Amniotic epithelial cell (primary cell): ENCODE measurements at places on chromosomes 11 and 22.

GRCh38 chr11:95816037-95816436 is 25.7 kb downstream of the CEP57 start:
- no peak for DNase-seq

DNA sequence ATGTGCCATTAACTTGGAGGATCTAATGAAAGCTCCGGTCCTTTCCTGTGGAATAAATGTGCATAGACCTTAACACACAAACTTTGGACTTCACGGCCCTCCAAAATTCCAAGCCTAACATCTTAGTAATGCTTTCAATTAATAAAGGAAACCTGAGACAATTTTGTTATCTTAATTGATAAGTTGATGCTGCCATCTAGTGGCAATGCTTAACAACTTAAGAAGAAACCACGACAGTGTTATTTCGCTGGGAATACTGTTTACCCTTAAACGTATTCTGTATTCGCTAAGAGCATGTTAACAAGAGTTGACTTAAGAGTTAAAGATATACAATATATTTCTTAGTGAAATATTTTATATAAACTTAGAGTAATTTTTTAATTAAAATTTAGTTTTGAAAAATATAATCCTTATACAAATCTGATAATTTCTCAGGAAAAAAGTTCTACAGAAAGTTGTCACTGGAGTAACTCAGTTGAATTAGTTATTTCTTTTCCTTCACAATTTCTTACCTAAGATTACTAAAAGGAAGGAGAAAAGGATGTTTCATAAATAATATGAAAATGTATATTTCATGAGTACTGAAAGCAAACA is 35.0 kb upstream of the OR9G4 start:
- peak; percentile 47 for DNase-seq

DNA sequence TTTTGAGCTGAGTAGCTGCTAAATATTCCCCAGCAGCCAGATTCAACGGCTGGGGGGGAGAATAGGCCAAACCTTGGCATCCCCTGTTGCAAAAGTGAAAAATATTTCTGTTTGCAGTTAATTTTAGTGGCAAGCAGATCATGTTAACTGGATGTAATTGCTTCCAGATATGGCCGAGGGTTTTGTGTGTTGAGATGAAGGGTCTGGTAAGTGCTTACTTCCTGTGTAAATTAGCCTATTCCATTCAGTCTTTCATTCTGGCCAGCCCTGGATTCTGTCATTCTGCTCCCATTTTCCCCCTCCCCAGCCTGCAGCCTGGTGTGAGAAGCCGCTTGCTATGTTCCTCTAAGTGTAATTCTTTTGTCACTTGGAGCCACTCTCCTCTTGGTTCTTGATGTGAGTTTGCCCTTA is 17.4 kb downstream of the ZBTB16 start:
- no peak for DNase-seq

- peak; percentile 42 for DNase-seq
Observed at GRCh38 chr11:83042964-83043711, 28.6 kb downstream of the RAB30 start.

- DNase-seq: no peak
Observed at GRCh38 chr22:35253946-35254345, 3.3 kb upstream of the HMGXB4 start.

- no peak for DNase-seq
Observed at GRCh38 chr11:134332189-134332631, 422 bp downstream of the GLB1L2 start.

- DNase-seq: no peak
Observed at GRCh38 chr11:70487756-70488155, 89.4 kb downstream of the CTTN start.

GRCh38 chr22:23070418-23071229 is at the start of gene GNAZ:
TSS of gene GNAZ (plus strand) at chr22:23070519. CDS start at chr22:23095696, 25,177 bp downstream.
- DNase-seq: peak; percentile 3

DNA sequence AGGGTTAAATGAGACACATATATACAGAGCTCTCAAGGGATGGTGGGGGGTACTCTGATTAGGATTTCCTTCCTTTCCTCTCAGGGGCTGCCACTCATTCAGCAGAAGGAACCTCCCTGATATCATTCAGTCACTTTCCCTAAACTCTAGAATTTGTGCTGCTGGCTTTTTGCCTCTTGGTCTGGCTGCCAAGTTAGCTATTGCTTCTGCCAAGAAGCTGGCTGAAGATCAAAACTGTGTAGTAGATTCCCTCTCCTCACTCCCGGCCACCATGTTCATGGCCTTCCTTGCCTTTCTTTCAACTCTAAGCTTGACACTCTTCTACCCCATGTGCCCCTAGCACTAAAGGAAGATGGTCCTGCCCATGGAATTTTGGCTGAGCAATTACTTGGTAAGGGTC is 18.7 kb downstream of the SLC6A5 start:
- no peak for DNase-seq

DNA sequence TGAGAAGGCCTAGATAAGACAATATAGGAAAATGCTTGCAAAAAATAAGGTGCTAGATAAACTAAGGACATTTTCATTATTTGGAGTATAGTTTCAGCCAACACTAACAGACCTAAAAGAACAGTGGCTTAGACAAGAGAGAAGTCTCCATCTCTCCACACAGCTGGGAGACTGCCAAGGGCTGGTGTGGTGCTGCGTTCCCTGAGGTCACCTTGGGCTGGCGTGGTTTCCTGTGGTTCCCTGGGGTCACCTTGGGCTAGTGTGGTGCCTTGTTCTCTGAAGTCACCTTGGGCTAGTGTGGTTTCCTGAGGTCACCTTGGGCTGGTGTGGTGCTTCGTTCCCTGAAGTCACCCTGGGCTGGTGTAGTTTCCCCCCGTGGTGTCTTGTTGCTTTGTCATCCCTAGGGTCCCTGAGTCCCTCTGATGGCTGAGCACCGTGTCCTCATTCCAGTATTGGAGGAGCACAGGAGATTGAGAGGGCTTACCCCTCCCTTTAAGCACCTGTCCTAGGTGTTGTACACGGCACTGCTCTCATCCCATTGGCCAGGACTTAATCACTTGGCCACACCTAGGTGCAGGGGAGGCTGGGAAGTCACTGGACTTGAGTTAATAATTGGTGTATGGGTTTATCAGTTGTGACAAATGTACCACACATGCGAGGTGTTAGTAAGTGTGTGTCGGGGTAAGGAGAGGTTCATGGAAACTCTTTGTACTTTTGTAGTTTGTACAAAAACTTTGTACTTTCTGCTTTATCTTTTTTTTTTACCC is 14.9 kb downstream of the SAMM50 start:
- no peak for DNase-seq

GRCh38 chr11:22169833-22170232 is 23.1 kb upstream of the ANO5 start:
- DNase-seq: peak; percentile 1

DNA sequence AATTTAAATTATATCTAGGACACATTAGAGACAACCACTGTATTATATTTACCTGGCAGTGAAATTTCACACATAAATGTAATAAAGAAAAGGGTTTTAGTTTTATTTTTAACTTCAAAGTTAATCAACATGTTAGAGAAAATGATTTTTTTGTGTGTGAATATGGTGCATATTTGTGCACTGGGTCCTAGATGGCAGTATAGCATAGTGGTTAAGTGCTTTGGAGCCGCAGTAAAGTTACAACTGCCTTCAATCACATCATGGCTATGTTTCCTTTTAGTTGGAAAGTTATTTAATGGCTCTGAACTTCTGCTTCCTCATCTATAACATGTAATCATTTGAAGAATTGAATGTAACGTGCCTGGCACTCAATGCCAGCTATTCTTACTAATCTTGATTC is 108.9 kb upstream of the DDI1 start:
- peak; percentile 61 for DNase-seq

DNA sequence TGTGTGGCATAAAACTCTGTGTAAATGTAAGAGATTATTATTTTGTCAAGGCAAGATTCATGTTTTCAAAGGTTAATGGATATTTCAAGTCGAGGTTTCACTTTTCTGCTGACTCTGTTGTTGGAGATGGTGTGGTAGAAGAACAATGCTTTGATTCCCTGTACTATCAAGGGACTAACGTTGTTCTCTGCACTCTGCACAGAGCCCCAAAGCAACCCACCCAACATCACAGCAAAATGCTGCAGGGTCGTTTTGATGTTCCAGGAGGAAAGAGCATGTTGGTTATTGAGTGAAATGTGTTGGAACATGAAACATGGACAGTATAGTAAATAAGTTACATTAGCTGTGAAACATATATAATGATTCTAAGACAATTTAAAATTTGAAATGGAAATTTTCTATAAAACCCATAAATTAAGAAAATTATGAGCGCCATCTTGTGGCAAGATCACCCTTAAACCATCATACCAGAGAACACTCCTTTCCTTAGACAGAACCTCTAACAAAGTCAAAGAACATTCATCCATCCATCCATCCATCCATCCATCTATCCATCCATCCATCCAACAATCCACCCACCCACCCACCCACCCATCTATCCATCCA is 164.4 kb upstream of the ZBED5 start:
- DNase-seq: no peak

DNA sequence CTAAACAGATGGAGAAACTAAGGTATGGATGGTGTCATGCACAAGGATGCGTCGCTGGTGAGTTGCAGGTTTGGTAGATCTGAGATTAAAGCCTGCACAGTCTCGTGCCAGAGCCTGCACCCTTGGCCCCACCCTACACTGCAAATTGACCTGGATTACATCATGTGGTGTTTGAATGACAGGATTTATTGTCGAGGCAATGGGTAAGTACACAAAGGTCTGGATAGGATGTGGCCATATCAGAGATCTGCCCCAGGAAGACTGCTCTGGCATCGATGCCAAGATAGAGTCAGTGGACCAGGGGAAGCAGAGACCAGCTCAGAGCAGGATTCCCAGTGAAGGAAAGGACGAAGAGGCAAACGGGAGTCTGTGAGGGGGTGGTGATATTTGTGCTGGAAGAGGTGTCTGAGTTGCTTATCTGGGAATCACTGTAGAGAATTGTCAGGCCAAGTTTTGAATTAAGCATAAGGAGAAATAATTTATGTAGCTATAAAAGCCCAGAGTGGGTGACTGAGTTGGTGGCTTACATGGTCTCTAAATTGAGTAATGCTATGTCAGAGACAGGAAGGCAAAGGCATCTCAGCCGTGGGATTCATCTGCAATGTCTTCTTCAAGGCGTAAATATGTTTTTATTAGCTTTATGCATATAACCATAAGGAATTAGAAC is 499.6 kb upstream of the B3GAT1 start:
- DNase-seq: no peak

GRCh38 chr11:10387206-10388083 is 67.6 kb upstream of the AMPD3 start:
- DNase-seq: peak; percentile 43
